Stimulated activated naive CD4-positive, alpha-beta T cell (primary cell): ENCODE measurements at places on chromosomes 11 and 22.

DNA sequence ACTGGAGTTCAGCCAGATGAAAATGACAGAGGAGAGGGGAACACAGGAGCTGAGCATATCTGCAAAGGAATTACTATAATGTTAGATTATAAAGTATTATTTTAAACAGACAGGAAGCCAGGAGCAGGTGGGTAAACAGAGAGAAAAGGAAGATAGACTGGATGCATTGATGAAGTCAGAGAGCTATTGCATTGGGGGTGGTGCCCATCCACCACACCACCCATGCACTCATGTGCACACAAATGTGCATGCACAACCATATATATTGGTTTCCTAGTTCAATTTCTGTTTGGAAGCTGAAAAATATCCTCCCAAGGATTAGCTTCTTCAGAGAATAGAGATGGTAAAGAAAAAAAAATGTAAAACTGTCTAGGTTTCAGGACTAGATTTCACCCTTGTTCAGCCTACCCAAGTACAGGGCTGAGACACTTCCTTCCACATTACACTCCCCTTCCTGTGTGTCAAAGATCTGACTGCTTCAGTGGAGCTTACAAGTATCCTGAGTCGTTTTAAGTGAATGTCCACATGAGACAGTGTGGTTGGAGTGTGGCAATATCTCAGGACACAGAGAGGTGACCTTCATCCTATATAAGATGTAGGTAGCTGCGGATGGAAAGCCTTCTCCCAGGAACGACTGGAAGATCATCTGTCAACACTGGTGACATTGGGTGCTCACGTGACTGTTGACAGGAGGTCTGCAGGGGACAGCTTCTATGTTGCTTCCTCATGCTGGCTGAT, 12.2 kb upstream of the SMPD1 start:
- DNase-seq: no peak

DNA sequence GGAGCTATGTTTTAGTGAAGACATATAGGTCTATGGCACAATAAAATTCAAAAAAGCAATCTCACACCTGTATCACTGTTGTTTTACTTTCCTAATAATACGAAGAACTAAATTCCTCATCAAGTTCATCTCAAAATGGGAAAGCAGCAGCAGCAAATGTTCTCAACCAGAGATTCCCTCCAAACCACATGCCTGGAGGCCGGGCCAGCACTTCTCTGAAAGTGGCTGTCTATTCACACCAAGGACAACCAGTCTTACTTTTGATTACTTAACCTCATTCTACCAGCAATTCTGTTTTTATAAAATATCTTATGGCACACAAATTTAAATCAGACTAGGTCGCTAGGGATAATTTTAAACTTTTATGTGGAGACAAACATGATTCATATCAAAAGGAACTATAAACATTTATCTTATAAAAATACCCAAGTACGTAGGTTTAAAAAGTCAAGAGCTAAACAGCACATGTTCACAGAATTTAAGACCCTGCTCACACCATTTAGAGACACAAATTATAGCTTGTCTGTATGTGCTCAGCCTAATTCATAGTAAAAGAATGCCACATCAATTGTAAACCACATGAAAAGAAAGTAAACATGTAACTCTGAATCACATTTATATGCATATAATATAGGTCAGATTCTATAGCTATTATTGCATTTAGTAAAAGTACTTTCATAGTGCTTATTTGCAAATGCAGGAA, 46.1 kb downstream of the RRAS2 start:
- no peak for DNase-seq

GRCh38 chr11:128603003-128603696, 15.8 kb upstream of the ETS1 start:
- DNase-seq: no peak

DNA sequence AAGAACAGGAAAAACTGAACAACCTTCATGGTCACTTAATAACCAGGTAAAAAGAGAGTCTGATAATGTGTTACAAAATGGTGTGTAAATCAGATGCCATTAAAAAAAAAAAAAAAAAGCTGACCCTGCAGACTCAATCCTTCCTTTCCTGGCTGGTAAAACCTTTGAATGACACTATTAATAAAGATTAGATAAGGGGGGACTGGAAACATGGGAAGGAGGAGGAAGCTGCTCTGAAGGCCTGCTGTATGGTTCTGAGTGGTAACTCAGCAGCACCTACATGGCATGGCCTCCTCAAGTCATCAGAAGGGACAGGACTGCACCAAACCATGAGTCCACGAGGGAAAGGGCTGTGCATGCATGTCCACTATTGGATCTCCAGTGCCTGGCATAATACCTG, 18.0 kb upstream of the SWAP70 start:
- DNase-seq: no peak

DNA sequence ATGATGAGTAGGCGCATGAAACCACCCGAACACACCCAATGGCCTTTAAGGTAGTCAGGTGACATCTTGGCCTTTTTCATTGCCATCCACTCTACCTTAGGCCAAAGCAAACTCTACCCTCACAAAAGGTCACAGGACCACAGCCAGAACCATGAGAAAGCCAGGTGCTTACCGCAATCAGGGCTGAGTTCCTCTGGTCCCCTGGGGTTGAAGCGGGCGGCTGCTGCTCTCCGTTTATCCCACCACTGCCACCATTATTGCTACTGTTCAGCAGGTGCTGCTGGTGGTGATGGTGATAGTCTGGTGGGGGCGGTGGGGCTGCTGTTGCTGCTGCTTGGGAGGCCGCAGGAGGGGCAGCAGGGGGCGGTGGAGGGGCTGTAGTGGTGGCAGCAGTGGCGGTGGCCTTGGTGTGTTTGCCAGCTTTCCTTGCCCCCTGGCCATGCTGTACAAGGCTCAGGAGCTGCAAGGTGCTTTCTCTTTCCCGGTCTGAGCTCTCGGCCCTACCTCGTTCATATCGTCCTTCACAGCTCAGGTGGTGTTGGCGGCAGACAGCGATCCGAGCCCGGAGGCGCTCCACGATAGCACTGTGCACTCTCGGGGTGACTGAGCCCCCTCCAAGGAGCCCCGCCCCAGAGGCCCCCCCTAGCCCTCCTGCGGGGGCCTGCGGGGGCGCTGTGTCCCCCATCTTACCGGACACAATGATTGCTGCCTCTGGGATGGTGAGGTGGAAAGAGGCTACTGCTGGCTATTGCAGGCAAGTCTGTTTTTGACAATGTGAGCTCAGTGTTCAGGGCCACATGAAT, 1.6 kb downstream of the MAML2 start:
- DNase-seq: peak; percentile 51

- DNase-seq: no peak
Observed at GRCh38 chr22:48331266-48331665, 1496.4 kb downstream of the BRD1 start.

DNA sequence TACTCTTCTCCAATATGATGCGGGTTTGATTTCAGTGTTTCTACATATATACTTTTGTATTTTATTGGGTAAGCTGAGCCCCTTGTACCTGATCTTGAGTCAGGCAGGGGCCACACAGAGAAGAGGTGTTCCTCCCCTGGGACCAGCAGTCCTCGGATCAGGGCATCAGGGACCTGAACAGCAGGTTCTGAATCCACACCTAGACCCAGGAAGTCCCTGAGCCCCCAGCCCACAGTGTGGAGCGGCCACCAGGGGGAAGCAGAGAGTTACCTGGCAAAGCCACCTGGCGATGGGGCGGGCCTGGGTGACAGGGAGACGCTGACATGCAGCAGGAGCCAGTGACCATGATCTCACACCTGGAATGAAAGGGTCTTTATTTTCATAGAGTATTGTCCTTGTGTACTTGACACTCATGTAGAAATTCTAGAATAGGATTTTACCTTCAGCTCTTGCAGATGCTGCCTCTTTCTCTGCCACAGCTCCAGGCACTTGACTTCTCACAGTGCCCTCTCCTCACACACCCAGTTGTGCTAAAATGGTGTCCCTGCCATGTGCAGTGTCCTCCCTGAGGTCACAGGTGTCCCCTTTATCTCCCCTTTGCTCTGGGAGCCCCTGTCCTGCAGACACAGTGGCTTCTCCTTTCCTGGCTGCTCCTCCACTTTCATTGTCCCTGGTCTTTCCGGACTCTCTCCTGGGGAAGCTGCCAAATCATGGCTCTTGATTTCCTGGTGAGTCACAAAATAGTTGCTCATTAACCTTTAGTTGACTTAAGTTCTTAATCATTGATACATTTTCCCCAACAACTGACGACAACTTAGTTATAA, 48.5 kb downstream of the GGTLC2 start:
- DNase-seq: peak; percentile 55

DNA sequence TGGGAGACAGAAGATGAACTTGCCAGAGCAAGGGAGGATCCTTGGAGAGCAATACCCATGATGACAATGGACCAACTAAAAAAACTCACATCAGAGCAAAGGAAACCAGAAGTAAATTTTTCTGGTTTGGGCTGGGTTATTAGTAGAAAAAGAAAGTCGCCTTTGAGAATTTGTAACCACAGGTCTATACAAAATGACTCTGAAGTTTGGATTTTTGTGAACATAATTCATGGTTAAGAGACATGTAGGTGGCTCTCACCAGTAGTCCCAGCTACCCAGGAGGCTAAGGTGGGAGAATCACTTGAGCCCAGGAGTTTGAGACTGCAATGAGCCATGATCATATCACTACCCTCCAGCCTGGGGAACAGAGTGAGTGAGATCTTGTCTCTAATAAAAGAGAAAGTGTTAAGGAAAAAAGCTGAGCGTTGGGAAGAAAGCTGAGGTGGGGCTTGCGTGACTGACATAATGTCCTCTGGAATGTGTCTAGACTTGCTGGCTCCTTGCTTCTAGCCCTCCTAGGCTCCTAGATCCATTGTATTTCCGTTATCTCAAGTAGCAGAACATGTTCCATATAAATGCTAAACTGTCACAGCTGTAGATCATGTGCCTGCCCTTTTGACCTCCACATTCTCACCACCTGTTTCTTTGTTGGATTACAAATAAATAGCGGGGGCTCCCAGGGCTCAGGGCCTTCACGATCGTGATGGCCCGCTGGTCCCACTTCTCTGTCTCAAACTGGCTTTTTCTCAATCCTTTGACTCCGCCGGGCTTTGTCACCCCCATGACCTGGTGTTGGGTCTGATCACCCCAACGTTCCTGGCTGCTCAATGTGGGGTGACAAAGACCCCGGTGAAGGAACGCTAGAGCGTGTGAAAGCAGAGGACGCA, 56.2 kb upstream of the SC5D start:
- no peak for DNase-seq

GRCh38 chr22:31313366-31314147, 21.3 kb upstream of the PIK3IP1 start:
- DNase-seq: peak; percentile 37

GRCh38 chr11:10838881-10839280, 19.0 kb downstream of the ZBED5 start:
- no peak for DNase-seq

DNA sequence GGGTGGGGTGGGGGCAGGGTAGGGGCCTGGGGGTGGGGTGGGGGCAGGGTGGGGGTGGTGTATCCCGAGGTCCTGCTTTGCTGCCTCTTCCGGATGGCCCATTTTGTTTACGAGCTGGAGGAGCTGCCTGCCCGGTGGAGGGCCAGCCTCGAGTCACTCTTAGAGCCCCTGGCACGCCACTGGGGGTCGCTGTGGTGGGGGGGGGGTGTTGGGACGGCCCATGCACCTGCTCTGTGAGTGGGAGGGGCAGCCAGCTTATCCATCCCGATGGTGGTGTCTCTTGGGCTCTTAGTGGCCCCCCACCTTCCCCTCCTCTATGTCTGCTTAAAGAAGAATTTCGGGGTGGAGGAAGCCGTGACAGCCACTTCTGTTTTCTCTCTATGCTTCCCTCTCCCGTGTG, 24.6 kb downstream of the MRGPRD start:
- DNase-seq: no peak

DNA sequence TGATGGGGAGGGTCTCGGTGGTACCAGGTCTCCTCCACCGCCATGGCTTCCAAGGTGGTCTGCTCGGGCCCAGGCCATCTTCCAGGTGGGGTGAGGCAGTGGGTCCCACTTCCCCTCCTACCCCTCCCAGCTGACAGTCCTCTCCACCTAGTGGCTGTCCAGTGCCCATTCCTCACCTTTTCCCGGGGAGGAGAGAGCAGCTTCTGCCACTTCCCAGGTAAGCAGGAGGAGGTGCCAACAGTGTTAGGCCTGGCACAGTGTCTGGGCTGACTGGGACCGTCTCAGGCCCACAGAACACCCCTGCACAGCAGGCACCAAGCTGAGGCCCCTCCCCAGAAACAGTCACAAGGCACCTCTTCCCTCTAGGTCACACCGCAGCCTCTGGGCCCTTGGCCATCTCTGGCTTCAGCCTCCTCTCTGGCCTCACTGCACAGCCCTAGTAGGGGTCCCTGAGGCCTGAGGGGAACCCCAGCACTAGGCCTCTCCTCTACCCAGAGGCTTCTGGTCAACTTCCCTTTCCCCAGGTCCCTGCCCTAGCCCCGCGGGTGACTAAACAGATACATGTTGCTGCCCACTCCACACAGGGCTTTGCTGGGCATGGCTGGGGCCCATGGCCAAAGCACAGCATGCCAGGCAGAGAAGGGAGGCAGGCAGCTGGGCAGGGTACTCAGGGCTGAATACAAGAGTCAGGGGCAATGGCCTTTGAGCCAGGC, 2.3 kb upstream of the ANKRD13D start:
- DNase-seq: peak; percentile 54

DNA sequence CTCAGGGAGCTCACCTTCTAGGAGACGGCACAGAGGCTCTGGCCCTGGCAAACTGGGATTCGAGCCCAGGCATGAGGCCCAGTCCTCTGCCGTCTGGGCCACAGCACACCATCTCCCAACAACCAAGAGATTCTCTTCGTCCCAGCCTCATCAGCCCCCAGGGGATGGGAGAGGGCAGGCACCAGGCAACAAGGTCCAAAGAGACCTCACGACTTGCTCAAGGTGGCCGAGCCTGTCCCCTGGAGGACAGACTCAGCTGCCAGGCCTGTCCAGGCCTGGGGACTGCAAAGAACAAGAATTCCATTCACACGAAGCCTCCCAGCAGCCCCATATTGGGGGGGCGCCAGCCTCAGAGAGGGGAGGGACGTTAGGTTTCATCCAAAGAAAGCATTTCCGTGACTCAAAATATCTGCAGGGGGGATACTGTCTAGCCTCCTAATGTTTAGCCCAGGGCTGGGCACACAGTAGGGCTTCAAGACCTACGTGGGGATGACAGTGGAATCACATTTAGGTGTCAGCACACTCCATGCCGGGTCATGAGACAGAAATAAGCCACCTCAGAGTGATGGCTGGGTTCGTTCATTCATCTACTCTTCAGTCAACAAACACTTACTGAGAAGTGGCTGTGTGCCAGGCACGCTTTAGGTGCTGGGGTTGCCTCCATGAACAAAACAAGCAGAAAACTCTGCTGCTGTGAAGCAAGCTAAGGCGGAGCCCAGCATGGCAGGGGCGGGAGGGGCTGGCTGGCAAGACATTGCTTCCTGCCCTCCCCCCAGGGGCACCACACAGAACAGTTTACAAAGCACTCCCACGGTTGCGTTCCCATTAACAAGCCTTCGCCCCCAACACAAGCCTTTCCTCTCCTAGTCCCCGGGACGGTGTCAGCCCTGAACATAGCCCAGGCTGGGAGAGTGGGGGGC, 1.2 kb downstream of the CARNS1 start:
- peak; percentile 79 for DNase-seq

DNA sequence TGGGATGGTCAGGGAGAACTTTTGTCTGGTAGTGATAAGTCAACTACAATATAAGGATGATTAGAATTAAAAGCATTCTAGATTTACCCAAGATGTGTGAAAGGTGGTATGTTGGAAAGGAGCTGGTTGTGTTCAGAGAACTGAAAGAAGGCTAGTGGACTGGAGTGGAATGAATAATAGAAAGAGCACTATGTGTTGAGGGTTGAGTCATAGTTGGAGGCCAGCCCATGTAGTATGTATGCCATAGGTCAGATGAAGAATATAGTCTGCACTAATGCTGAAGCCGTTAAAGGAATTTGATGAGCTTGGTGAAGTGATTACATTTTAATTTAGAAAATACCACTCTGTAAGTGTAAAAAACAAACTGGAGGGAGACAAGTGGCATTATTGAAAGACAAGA, 514.1 kb downstream of the CNTN5 start:
- no peak for DNase-seq

- DNase-seq: no peak
Observed at GRCh38 chr11:131504199-131504949, 134.0 kb downstream of the NTM start.
